ENCODE measurements at places on chromosomes 16 and 17.

GRCh38 chr17:69159418-69159817, 17.7 kb upstream of the ABCA6 start:
- DNase-seq, result no peak

GRCh38 chr17:17355426-17355825, 52.3 kb downstream of the NT5M start:
- DNase-seq, result no peak

- no peak for DNase-seq
These were observed 194.4 kb upstream of the MAF start for GRCh38 chr16:79794941-79795340.

DNA sequence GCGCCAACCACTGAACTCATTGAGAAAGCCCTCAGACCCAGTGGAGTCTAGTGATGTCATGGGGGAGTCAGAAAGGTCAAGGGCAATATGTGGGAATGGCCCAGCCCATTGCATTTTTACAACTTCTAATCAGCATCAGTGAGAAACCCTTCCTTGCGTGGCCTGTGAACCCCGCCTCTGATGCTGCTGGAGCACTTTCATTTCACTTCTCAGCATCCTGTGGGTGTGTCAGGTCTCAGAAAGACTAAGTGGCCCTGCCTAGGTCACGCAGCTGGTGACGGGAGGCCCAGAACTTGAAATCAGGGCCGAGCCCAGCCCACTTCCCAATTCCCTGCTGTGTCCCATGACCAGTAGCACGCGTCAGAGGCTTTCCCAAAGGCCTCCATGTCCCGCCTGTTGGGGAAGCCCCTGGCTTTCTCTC, 6.1 kb downstream of the DNAI2 start:
- DNase-seq, result no peak

DNA sequence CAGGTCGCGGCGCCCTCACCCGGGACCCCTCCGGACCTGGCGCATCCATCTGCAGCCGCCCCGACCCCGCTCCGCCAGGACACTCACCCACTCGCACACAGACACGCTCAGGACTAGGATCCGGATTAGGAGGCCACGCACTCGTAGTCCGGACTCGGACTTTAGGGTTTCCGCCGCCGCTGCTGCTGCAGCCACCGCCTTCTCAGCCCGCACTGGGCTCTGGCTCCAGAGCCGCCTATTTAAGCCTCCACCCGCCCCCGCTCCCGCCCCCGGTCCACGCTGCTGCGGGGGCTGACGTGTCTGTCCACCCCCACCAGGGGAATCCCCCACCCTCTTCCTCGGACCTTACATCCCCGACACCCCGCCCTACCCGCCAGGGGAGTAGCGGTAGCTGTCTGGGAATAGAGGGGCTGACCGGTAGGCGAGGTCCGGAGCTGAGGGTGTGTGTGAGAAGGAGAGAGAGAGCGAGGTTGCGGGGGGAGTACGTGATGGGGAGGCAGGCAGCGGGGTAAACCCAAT, at the start of gene RRAD:
RRAD (minus strand) TSS at position 214 of the 519 bp plus-strand sequence. CDS start 356 bp downstream, outside the sequence.
- peak; percentile 89 for DNase-seq

- DNase-seq, result no peak
These were observed 350.2 kb downstream of the FOXL1 start for GRCh38 chr16:86928523-86929011.

GRCh38 chr17:69733171-69734012, 318.9 kb downstream of the MAP2K6 start:
- DNase-seq, result peak; percentile 96

- DNase-seq, result no peak
These were observed 40.2 kb downstream of the CDRT15 start for GRCh38 chr17:14196377-14196997.

DNA sequence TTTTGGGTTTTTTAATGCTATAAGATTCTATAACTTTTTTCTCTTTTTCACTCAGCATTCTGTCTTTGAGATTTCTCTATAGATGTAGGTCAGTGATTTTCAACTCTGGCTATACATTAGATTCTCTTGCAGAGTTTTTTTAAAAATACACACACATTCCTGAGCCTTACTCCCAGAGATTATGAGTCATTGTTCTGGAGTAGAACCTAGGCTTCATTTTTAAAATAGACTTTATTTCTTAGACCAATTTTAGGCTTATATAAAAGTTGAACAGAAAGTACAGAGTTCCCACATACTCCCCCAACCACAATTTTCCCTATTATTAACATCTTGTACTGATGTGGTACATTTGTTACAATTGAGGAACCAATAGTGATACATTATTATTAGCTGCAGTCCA, 63.3 kb downstream of the CYB561 start:
- DNase-seq, result no peak

GRCh38 chr17:6753006-6753445, 2.8 kb upstream of the XAF1 start:
- peak; percentile 93 for DNase-seq

GRCh38 chr16:74811911-74812310, 37.3 kb upstream of the FA2H start:
- DNase-seq, result no peak

GRCh38 chr16:814974-815373, 14.4 kb upstream of the GNG13 start:
- peak; percentile 64 for DNase-seq

GRCh38 chr17:31099016-31099415, 4.2 kb downstream of the NF1 start:
- DNase-seq, result no peak

GRCh38 chr16:73390936-73391335, 343.0 kb upstream of the ZFHX3 start:
- DNase-seq, result peak; percentile 98

GRCh38 chr16:58733671-58734458, at the start of gene GOT2:
GOT2 (minus strand) TSS chr16:58734316; CDS start chr16:58734228, 88 bp downstream.
- peak; percentile 77 for DNase-seq

DNA sequence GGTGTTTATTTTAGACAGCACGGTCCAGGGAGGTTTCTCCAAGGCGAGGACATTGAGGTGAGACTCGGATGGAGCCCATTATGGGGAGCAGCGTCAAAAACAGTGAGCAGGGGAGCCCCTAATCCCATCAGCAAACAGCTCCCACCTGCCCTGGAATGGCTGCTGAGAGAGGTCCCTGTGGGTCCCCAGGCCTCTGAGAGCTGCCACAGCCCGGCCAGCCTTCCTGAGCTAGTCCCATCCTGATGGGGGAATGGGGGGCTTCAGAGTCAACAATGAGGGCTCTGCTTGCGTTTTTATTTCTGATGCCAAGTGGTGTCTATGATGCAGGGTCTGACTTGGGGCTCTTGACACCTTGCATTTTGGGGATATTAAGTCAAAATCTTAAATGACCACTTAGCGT, 128.4 kb downstream of the GSG1L start:
- no peak for DNase-seq

- no peak for DNase-seq
These were observed 30.5 kb upstream of the YPEL2 start for GRCh38 chr17:59300941-59301340.

GRCh38 chr17:44356241-44356640, 7.4 kb downstream of the FAM171A2 start:
- no peak for DNase-seq

- no peak for DNase-seq
These were observed 89.2 kb upstream of the BRD7 start for GRCh38 chr16:50457979-50458491.

- no peak for DNase-seq
These were observed 107.6 kb downstream of the SLC39A11 start for GRCh38 chr17:72984926-72985325.

DNA sequence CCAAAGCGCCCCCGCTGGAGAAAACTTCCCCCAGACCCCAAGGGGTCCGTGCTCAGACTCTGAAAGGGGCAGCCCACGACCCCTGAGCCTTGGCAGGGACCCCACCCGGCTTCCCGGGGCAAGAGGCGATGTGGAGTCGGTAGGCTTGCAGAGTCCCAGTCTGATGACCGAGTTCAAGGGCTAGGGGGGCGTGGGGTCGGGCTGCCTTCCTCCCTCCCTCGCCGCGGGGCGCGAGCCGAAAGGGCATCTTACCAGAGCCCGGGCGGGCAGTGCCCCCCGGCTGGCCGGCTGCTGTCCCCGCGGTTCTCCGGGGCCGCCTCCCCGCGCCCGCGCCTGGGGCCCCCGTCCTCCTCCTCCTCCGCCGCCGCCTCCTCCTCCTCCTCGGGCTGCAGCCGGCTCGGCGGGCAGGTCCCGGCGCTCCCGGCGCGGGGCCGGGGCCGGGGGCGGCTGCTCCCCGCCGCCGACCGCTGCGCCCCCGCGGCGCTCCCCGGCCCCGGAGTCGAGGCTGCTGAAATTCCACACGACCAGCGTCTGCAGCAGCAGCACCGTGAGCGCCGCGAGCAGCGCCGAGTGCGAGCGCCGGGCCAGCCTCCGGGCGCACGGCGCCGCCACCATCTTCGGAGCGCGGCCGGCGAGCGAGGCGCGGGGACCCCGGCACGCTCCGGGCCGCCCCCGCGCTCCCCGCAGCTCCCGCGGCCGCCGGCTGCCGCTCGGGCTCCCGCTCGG, 415 bp downstream of the XYLT1 start:
- DNase-seq, result no peak

DNA sequence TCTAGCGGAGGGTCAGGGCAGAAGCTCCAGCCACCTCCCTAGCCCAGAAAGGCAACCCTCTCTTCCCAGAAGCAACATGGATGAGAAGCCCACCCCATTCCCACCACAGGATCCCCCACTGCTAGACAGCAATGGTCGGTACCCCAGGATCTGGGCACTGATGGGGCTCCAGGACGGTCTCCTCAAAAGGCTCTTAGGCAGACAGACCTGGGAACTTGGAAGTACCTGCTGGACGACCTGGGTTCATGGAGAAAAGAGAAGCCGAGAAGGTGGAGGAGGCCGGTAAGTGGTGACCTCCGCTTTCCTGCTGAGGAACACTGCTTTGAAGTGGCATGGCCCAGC, 96.6 kb downstream of the TBC1D16 start:
- no peak for DNase-seq

GRCh38 chr17:19736071-19736470, 12.0 kb downstream of the ALDH3A1 start:
- DNase-seq, result no peak

- DNase-seq, result peak; percentile 77
These were observed 2.8 kb downstream of the CDH13 start for GRCh38 chr16:82629441-82630027.

DNA sequence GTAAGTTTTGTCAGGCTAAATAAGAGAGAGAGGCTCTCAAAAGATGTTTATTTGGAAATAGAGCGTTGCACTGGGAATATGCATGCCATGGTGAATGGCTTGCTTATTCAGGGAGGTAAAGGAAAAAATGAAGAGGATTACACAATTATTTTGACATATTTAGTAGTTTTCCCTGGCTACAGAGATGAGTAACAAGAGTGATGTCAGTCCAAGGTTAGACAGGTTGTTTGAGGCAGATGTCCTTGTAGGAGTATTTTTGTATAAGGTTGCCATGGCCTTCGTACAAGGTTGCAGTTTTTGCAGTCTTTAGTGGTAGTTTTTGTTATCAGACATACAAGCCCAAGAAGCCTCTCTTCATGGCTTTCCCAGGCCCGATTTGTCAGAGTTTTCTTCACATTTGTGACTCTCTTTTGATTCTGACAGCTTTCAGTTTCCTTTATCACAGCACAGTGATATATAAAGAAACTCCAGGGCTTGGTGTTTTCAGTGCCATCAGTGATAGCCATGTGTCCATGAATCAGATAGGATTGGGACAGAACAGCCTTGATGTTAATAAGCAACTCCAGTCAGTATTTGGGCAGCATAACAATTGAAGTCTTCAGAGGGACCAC, 18.7 kb upstream of the LGALS9 start:
- no peak for DNase-seq

GRCh38 chr16:76639685-76640289, 362.6 kb downstream of the CNTNAP4 start:
- no peak for DNase-seq

- no peak for DNase-seq
These were observed 50.7 kb upstream of the TNRC6C start for GRCh38 chr17:77907497-77908461.

GRCh38 chr17:82101301-82101715, 3.3 kb upstream of the FASN start:
- DNase-seq, result no peak

DNA sequence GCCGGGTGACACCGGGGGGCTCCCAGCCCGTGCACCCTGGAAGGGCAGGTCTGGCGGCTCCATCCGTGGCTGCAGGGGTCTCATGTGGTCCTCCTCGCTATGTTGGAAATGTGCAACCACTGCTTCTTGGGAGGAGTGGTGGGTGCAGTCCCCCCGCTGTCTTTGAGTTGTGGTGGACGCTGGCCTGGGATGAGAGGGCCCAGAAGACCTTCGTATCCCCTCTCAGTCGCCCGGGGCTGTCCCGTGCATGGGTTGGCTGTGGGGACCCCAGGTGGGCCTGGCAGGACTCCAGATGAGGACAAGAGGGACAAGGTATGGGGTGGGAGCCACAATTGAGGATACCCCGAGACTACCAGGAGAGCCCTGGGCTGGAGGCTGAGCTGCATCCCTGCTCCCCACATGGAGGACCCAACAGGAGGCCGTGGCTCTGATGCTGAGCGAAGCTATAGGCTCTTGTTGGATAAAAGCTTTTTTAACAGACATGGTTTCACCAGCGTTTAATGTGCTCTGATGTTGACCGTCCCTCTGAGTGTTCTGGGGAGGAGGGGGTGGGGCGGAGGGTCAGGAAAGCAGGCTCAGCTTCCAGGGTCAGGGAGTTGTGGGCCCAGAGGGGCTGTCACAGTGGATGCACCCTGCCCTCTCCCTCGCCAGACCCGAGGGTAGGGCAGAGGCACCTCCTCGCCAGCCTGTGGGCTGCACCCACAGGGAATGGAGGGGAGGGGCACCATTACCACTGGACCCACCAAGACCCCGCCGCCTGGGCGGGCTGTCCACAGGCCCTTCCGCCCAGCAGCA, 5.4 kb downstream of the SPATA2L start:
- DNase-seq, result no peak

DNA sequence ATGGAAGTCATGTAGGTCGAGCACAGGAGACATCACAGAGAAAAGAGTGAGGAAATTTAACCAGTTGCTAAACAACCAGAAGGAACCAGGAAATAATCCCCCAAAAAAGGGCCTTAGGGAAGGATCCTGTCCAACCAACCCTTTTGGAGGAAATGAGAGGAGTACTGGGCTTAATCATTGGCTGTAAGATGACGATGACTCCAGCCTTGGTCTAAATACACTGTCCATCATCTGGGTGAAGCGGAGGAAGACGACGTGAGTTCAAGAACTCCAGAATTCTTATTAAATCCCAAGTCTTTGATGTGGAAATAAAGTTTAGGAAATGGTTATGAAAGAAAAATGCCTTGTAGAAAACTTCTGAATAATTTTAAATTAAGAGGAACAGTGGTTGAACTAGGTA, 11.5 kb upstream of the ALOX15 start:
- no peak for DNase-seq

GRCh38 chr17:35866341-35866950, 2.2 kb downstream of the HEATR9 start:
- no peak for DNase-seq

GRCh38 chr17:76753061-76753961, 15.4 kb downstream of the MFSD11 start:
- DNase-seq, result no peak

DNA sequence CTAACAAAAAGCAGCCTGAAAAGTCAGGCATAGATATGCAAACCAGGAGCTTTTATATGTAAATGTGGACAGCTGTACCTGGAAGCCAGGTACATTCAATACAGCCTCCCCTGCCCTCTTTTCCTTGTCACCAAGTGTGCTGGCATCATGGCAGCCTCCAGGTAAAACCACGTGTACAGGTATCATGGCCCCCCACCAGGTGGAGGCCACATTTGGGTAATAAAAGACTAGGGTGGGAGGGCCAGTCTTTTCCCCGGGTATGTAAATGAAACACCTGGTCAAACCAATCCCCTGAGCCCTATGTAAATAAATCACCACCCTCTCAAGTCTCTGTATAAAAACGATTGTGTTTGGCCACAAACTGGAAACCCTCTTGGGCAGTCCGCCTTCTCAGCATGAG, 226.4 kb upstream of the GOT2 start:
- DNase-seq, result no peak

- no peak for DNase-seq
These were observed 555.5 kb downstream of the WWOX start for GRCh38 chr16:78654929-78655328.

All from RCC 7860 (cell line).